ENCODE measurements at places on chromosomes 4 and X.

DNA sequence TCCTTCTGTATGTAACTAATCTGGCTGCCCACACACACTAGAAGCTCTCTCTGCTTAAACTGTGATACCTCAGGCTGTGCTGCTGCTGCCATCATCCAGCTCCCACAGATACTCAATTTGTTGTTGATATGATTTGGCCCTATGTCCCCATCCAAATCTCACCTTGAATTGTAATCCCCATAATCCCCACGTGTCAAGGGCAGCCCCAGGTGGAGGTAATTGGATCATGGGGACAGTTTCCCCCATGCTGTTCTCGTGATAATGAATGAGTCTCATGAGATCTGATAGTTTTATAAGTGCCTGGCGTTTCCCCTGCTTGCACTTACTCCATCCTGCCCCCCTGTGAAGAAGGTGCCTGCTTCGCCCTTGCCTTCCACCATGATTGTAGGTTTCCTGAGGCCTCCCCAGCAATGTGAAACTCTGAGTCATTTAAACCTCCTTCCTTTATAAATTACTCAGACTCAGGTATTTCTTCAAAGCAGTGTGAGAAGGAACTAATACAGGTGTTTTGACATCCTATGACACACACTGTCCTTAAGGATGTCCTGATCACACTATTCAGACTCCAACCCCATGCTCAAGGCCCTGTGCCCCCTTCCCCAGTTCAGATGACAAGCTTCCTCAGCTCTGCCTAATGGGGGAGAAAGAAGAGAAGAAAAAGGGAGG, 2.9 kb upstream of the ATOH1 start:
- DNase-seq, result no peak

DNA sequence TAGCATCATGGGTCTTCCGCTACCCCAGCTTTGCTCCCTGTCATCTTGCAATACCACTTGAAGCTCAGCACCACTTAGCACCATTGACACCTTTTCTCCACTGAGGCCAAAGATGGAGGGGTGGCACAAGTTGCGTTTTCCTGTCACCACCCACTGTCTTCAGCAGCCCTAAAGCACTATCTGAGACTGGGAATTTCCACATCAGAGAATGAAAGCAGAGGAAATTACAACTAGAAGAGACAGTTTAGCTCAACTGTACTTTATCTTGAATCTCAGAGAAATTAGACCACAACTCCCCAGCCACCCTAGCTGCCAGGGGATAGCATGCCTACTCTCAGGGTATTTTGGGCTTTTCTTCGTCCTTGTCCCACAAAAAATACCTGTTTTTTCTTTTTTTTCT, 111.0 kb downstream of the DDIT4L start:
- no peak for DNase-seq

GRCh38 chr4:74047152-74047551, 8.7 kb upstream of the CXCL3 start:
- DNase-seq, result no peak

DNA sequence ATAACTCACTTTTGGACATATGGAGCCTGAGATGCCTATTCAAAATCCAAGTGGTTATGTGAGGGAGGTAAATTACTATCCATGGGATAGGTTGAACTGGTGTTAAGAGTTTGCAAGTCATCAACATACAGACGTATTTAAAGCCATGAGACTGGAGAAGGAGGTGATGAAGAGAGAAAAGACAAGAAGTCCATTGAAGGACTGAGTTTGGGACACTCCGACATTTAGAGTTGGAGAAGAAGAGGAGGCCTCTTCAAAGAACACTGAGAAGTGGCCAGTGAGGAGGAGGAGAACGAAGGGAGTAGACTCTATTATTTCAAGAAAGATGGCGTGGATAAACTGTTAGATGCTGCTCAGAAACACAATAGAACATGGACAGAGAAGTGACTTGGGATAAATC, at the start of gene CNGA2:
CNGA2 (plus strand) TSS at position 301 of the 400 bp plus-strand sequence. CDS start 3,738 bp downstream, outside the sequence.
- no peak for DNase-seq

DNA sequence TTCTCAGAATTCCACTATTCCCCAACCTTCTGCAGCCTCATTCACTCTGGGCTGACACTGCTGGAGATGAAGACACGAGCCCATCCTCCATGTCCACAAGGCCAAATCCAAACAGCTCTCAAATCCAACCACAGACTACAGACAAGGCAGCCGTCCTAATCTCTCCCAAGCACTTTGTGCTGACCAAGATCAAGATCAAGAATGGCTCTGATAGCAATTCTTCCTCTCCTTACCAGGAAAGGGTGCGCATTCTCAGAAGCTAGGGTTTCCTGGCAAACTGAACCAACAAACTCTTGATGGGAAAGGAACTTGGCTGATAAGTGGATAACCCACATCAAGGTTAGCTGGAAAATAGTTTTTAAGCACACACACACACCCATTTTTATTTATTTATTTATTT, 26.5 kb downstream of the RELL1 start:
- no peak for DNase-seq

GRCh38 chrX:24260842-24261550, 52.9 kb downstream of the SUPT20HL2 start:
- DNase-seq, result no peak

GRCh38 chr4:86587381-86588140, 6.6 kb upstream of the PTPN13 start:
- DNase-seq, result no peak

DNA sequence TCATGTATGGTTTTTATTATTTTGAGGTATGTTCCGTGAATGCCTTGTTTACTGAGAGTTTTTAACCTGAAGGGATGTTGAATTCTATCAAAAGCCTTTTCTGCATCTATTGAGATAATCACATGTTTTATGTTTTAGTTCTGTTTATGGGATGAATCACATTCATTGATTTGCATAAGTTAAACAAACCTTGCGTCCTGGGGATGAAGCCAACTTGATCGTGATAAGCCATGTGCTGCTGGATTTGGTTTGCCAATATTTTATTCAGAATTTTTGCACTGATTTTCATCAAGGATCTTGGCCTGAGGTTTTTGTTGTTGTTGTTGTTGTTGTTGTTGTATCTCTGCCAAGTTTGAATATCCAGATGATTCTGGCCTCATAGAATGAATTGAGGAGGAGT, 43.8 kb downstream of the CDX4 start:
- no peak for DNase-seq

DNA sequence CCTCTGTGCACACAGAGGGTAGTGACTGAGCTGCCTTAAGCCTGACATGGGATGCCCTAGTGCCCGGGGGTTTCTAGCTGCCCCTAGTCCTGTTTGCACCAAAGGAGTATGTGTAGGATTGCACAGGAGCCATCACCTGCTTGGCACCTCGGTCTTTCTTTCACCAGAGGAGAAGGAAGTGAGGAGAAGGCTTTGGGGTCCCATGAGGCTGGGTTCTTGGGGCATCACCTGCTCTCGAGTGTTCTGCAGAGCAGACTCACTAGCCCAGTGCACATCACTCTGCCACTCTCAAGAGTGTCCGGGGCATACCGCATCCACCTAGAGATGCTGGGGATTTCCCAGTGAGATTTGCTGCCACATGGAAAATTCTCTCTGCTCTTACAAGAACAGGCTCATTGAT, 40.5 kb upstream of the GPR78 start:
- DNase-seq, result peak; percentile 7

GRCh38 chr4:8403173-8403753, 37.3 kb downstream of the ACOX3 start:
- peak; percentile 58 for DNase-seq

DNA sequence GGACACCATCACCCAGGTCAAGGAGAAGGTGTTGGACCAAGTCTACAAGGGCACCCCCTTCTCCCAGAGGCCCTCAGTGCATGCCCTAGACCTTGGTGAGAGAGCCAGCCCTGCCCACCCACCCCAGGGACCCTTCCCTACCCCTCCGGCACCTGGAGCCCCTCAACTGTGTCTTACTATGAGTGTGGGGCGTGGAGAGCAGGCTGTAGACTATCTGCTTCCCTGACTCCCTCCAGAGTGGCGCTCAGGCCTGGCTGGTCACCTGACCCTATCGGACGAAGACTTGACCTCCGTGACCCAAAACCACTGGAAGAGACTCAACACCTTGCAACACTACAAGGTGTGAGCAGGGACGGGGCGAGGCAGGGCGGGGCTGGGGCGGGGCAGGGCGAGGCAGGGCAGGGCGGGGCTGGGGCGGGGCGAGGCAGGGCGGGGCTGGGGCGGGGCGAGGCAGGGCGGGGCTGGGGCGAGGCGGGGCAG, 4.7 kb upstream of the SRPK3 start:
- DNase-seq, result no peak

DNA sequence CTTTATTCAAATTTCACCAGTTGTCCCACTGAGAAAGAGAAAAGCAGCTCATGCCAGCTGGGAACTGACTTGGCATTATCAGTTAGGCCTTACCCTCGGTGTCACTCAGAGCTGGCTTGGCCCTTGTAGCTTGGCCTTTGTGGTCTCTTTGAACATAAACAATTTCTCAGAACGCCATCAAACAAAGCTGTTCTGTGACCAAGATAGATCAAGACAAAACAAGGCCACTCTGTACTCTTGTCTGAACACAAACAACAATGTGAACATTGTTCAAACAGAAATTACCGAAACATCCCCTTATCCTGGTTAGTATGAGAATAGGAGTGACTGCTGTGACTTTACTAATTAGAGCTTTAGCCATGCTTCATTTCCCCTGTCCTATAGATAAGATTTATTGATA, 57.2 kb downstream of the DIPK2B start:
- DNase-seq, result no peak

DNA sequence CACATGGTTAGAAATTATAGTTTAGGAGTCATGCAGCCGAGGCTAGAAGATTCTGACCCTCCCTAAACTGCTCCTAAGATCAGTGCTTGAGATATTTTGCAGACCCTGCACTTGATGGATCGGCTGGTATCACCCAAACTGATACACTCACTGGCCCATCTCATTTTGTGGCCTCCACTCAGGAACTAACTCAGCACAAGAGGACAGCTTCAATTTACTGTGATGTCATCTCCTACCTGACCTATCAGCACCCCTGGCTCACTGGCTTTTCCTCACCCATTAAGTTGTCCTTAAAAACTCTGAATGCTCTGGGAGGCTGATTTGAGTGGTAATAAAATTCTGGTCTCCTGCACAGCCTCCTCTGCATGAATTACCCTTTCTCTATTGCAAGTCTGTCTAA, 450.9 kb downstream of the PCDH10 start:
- DNase-seq, result no peak

- DNase-seq, result no peak
Measured at GRCh38 chr4:167428156-167428555, 193.9 kb upstream of the SPOCK3 start.

- no peak for DNase-seq
Measured at GRCh38 chrX:7689791-7690412, 153.1 kb upstream of the VCX start.

- no peak for DNase-seq
Measured at GRCh38 chrX:133369065-133369464, 46.2 kb downstream of the GPC4 start.
